ENCODE measurements at places on chromosomes 12 and 14.

- no peak for DNase-seq
These were observed 1.8 kb downstream of the JAG2 start for GRCh38 chr14:105166571-105167302.

- DNase-seq, result no peak
These were observed 5.7 kb upstream of the KRT75 start for GRCh38 chr12:52439845-52440244.

DNA sequence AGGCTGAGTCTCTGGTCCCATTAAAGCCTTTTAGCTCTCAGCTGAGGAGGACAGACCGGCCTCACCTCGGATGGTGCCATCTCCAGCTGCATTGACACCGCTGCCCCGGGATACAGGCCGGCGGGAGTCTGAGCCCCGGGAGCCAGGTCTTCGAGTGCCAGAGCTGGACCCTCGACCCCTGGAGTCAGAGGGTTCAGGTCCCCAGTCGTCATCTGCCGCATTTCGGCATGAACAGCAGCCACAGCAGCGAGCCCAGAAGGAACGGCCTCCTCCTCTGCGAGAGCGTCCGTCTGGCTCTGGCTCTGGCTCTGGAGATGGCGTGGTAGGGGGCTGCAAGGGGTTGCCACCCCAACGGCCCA, 1.0 kb downstream of the TGM1 start:
- no peak for DNase-seq

GRCh38 chr14:24430143-24430681, 458 bp downstream of the KHNYN start:
- peak; percentile 43 for DNase-seq

DNA sequence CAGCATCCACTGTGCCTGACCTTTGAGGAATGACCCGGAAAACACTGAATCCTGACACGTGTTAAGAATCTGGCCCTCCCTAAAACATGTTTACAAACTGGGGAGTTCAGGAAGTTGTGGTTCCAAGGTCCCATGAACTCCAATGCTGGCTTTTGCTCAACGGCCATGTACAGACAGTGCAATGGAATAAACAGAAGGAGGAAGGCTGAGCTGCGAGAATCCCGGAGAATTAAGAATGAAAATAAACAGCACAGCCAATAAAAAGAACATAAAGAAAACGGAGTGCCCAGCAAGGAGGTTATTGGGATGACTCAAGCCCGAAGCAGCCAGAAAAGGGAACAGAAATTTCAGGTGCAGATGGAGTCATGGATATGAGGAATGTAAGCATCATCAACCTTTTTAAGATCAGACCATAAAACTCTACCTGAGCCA, 32.3 kb downstream of the BCL11B start:
- no peak for DNase-seq

DNA sequence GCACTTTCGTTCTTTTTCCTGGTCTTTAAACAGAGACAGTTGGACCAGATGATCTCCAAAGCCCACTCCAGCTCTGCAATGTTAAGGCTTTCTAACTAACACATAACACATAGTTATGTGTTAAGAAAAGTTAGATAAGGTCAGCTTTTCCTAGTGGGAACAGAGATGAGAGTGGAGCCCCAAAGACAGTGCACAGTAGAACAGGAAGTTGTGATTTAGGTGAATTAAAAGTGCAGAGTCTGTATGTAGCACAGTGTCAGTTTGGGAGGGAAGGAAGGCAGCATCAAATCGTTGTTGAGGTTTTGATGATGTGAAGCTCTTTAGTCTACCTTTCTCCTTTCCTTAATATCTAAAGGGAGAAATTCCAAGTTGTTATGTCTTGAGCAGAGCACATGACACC, 31.7 kb downstream of the PRORP start:
- DNase-seq, result no peak

DNA sequence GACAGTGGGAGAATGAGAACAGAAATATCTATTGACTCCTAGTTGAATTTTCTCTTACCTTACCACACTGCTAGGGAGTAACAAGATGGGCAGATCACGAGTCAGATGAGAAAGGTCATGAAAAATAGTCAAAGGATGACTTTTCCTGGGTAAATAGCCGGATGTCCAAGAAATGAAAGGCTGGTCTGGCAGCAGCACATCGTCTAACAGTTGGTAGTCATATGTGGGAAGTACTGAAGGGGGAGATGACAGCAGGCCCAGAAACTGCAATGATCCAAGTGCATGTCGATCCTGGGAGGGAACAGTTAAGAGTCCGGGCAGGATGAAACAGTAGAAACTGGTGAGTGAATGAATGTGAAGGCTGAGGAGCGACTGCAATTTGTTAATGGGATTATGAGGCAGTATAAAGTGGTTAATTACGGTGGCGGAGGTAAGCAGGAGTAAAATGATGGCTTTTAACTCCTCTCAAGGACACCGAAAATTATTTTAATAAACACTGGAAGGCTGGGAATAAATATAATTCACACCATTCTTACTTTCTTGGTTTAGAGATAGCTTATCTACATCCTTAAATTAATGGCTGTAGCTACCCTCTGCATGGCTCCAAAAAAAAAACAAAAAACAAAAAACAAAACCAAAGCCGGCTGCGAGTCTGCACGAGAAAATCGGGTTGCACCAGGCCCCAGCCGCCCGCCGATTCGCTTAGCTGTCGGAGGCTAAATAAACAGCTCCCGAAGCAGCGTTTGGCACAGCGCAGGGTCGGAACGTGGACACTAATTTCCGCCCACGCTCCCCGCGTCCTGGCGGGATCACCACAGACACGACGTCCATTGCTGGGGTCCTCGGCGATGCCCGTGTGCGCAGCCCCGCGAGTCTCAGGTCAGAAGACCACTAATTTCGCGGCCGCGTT, 1.0 kb upstream of the ERC1 start:
- peak; percentile 72 for DNase-seq

DNA sequence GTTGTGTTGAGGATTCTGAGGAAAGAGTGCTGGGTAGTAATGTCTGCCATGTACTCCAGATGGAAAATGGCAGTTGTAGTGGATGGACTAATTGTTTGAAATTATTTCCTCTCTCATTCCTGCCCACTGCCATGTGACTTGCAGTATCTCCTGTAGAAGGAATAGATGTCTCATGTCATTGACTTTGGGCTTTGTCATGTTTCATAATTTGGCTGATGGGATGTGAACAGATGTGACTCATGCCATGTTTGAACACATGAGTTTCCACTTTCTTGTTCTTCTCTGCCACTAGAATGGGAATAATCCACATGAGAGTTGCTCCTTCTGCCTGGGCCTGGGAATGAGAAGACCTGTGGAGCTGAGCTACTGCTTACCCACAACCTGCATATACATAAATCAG, 2.4 kb upstream of the CALCOCO1 start:
- no peak for DNase-seq

- DNase-seq, result no peak
These were observed 2.2 kb upstream of the OAS1 start for GRCh38 chr12:112904571-112904970.

- no peak for DNase-seq
These were observed 121.2 kb downstream of the RAD51B start for GRCh38 chr14:67940486-67941455.

GRCh38 chr14:102728501-102728900, 48.7 kb upstream of the TRAF3 start:
- DNase-seq, result no peak

- no peak for DNase-seq
These were observed 21.4 kb downstream of the OTUB2 start for GRCh38 chr14:94047581-94047980.

GRCh38 chr14:97707603-97708002, 910.4 kb downstream of the VRK1 start:
- no peak for DNase-seq

GRCh38 chr14:37060496-37061260, 111.7 kb downstream of the SLC25A21 start:
- DNase-seq, result no peak

DNA sequence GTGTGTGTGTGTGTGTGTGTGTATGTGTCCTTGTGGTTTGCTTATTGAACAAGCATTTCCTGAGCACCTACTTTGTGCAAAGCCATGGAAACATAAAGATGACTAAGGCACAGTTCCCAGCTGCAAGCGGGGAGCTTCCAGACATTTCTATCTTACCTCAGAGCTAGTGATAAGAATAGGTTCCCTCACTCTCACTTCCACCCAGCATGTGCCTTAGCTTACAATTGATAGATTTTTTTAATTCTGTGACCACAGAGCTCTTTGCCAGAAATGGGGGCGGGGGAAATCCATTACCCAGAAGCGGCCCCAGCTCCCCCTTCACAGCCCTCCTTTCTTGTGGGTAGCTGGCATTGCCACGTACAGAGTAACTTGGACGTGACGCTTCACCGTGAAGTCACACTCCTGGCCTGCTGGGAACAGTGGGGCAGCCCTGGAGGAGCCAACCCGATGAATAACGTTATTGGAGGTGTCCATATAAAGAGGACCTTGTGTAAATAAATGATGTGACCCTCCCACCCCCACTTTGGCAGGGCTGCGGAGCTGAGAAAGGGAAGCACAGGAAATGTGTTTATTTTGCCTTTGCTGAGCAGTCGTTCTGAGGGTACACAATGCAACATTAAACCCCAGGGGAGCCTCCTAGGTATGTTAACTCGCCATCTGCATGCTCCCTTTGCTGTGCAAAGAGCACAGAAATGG, 238.9 kb downstream of the CHST11 start:
- DNase-seq, result no peak

GRCh38 chr14:83289896-83290295, 1756.2 kb upstream of the SEL1L start:
- DNase-seq, result no peak

GRCh38 chr12:66152732-66153131, 17.1 kb downstream of the TMBIM4 start:
- DNase-seq, result no peak

DNA sequence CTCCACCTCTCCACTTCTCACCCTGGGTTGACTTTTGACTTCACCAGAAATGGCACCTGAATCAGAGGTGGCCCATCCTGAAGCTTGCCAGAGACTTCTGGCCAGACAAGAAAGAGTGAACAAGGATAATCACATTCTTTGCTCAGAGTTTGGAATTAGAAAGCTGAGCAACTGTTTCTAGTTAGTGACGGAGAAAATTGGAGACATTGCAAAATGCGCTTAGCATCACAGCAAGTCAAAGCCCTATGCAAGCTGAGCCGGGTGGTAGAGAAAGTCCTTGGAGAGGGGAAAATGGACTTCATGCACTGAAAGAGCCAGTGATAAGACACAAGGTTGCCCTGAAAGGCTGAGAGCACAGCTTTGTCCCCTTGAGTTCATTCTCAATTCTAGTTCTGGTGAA, 161.8 kb downstream of the PAH start:
- DNase-seq, result no peak

- DNase-seq, result no peak
These were observed 133.9 kb downstream of the TRHDE start for GRCh38 chr12:72406111-72406510.

DNA sequence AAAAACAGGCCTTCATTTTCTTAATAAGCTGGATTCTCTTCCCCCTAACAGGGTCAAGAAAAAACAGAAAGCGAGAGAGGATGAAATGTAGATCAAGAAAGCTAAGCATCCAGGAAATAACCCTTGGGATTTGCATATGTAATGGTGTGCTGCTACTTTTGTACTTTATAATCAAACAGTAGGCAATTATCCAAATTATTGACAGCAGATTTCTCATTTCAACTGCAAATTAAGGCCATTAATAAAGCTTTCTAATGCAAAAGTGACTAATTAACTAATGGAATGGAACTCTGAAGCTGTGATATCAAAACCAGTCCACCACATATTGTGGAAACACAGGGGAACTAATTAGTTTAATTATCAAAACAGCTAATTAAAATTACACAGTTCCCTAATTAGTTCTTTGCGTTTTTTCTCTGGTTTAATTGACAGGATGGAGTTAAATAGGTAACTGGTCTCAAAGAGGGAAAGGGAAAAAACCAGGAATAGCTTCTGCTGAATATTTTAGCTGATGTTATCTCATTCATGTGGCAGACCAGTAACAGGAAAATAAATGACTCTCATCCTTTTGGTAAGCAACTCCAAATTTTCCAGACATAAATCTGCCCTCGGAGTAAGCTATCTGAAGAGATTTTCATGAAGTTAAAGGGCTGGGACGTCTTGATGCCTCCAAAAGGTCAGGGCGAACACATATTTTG, 182.7 kb upstream of the LMO3 start:
- no peak for DNase-seq

DNA sequence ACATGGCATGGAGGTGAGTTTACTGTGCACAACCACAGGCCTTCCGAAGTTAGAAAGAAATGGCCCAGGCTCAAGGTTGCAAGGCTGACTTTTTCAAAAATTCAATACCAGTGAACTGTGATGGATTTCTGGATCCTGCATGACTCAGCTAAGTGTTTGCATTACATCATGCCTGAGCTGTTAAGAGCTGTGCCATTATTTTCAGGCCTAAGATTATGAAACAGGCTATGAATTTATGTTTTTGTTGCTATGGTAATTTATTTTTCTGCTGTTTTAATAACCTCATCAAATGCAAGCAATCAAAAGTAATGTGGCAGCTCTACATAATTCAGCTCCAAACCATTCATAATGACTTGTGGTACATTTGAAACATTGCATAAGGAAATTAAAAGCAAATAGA, 457.7 kb upstream of the TMEM132C start:
- DNase-seq, result no peak

DNA sequence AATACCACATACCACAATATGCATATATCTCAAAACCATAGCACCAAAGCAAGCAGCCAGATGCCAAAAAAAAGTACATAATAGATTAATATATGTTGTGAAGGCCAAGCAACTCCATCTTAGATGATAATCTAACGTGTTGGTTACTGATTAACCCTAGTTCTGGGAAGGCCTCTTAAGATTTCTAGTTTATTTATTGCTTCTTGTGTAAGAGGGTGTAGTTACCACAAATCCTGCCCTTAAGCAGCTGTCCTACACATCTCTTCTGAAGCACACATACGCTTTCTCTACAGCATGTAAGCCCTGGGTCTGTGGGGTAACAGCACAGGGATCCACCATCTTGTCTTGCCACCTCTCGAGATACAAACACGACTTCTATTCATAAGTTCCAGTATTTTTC, 236.8 kb upstream of the AVPR1A start:
- DNase-seq, result no peak

DNA sequence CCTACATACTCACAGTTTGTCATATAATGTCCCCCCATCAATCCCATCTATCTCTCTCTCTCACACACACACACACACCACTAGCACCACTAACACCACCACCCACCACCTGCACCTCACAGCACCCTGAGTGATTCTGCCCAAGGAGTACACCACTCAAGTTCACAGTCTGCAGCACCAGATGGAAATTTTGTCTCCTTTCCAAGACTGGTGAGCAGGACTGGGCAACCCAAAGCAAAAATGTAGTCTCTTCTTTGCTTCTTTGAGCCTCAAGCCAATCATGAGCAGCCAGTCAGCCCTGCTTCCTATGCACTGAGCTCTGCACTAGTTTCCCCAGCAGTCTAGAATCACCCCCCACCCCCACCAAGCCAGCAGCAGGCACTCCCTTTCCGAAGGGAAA, 15.0 kb upstream of the ARMH4 start:
- DNase-seq, result no peak

DNA sequence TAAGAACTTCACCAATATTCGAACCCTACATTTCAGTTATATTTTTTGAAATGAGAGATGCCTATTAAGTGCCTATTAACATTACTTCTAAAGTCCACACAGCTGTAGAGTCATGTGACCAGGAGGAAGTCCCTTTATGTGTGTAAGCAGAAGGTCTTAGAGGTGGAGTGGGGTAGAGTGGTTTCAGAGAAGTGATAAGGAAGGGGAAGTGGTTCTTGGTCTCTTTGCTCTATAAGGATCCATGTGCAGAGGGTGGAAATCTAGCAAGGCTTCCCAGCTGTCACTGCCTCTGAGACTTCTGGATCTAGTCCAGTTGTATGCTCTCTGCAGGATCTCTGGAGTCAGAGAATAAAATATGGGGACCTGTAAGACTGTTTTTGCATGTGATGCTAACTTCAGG, 673.9 kb downstream of the FLRT2 start:
- DNase-seq, result no peak
